ENCODE measurements at places on chromosomes 5 and 9.

GRCh38 chr5:40976836-40977235 lies 67.5 kb downstream of the C7 start:
- no peak for DNase-seq

DNA sequence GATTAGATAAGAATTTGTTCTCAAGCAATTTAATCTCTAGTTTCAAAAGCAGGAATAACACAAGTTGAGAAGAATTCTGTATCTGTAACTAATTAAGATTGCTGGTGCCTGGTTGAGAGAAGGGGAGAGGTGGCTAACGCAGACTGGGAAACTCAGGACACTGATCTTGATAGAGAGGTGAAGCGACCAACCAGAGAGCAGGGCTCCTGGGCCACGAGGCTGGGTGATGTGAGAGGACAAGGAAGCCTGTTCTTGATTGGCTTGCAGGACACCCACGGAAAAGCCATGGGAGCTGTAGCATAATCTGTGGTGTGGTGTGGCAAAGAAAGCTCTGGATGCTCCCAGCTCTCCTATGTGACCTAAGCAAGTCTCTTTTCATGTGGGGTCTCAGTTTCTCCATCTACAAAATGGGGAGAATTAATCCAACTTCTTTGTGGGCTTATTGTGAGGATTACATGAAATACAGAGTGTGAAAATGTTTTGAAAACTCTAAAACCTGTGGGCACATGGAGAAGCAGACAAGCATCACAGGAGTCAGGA lies 594.1 kb upstream of the BRINP1 start:
- no peak for DNase-seq

DNA sequence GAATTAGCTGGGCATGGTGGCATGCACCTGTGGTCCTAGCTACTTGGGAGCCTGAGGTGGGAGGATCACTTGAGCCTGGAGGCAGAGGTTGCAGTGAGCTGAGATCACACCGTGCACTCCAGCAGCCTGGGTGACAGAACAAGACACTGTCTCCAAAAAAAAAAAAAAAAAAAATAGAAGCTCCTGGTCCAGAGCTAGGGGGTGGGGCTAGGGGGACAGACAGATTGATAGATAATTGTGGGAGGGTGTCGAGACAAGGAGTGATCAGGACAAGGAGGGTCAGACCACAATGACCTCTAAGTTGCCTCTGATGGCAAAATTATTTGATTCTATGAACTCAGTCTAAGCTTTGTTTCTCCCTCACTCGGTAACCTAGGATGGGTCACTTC lies 6.6 kb upstream of the PHF19 start:
- no peak for DNase-seq

GRCh38 chr5:160787240-160787639 lies 64.8 kb downstream of the ATP10B start:
- no peak for DNase-seq

DNA sequence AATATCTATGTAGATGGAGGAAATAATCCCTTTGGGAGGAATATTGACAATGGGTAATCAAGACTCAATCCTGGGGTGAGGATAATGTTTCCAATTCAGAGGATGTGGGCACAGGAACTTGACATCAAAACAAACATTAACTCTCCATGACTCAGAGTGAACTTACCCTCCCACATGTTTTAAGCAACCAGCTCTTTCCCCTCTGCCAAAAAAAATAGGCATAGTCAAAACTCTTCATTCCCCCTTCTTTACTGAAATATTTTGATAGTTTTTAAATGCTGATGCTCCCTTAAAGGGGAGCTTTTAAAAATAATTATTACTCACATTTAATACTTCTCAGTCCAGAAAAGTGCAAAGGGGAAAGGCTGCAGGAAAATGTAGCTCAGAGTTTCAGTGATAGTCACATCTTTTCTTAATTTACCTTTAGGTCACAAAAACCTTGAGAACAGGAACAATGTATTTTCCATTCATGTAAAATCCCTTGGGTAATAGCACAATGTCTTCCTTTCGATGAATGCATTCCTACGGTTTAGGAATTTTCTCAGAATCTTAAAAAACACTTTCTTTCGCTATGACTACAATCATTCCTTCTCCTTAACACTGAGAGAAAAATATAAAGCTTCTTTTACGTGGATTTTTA lies 298.4 kb upstream of the GRAMD2B start:
- DNase-seq = no peak

- no peak for DNase-seq
Observed at GRCh38 chr5:154162539-154163151, 27.9 kb upstream of the GALNT10 start.

DNA sequence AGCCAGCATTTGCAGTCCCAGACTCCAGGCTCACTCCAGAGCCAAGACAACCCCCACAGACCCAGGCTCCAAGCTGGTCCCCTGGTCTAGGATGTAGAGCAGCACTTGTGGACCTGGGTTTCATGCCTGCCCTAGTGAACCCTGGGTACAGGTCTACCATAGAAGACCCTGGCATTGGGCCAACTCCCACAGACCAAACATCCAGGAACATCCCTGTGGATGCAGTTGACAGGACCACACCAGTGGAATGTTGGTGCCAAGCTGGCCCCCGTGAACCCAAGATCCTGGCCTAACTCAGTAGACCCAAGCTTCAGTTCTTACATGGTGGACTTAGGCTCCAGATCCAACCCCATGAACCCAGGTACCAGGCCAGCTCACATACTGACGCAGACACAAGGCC lies 250.6 kb downstream of the KDM4C start:
- no peak for DNase-seq

DNA sequence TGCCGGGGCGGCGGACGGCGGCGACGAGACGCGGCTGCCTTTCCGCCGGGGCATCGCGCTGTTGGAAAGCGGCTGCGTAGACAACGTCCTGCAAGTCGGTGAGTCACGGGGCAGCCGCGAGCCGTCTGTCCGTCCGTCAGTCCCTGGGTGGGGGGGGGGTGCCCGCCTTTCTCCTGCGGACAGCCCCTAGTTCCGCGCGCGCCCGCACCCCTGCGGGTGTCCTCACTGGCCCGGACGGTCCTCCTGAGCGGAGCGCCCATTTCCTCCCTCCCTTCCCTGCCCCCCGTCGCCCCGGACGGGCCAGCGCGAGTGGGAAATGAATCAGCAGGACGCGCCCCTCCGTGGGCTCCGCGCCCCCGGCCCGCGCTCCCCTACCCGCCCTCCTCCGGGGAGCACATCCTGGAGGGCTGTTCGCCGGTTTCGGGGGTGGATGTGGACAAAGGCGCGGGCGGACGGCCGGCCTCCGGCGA lies 828 bp downstream of the ZSWIM6 start:
- DNase-seq = no peak

DNA sequence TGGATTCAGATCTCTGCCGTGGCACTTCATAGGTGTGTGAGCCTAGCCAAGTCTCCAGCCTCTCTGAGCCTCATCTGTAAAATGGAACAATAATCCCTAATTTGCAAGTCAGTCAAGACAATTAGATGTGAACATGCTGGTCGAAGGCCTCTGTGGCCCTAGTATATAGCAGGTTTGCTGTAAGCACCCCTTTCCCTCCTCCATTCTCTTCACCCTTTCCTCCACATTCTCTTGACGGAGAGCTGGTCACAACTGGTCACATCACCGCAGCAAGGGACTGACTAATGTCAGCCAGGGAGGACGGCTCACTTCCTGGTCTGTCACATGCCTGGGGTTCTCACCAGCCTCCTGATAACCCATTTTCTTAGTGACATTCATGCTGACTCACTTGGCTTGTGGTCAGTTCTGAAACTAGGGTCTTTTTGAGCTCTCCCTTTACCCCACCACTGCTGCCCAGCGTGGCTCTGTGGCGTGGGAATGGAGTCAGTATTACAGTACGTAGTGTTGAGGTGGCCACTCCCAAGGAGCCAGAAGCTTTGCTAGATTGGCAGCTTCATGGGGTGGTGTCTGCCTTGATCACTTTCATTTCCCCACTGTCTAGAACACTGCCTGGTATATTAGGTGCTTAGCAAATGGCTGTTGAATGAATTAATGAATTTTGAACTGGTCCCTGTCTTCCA lies 47.8 kb downstream of the ERGIC1 start:
- DNase-seq = no peak

GRCh38 chr9:96646081-96646991 lies 8.8 kb downstream of the PRXL2C start:
- no peak for DNase-seq

GRCh38 chr5:79120221-79120620 lies 8.6 kb downstream of the BHMT start:
- DNase-seq = no peak

DNA sequence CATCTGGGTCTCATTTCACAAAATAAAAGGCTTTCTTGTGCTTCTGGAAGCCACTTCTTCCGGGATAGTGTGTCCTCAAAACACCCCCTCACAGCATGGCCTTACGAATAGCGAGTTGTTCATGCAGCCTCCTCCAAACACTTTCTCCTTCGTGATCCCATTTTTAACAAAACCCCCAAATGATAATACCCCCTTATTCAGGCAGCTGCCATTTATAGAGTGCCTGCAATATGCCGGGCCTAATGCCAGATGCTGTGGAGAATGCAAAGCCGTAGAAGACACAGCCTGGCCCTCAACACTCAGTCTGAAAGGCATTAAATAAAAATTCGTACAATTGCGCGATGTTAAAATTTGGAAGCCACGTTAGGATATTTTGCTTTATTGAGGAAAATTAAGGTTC lies 66.4 kb upstream of the SLC44A1 start:
- no peak for DNase-seq

GRCh38 chr9:121038804-121039203 lies 11.3 kb downstream of the C5 start:
- no peak for DNase-seq

- no peak for DNase-seq
Observed at GRCh38 chr5:10420932-10421331, 20.7 kb upstream of the ROPN1L start.

GRCh38 chr5:96565582-96566265 lies 96.5 kb upstream of the CAST start:
- no peak for DNase-seq

- no peak for DNase-seq
Observed at GRCh38 chr5:14330729-14331385, 187.7 kb downstream of the TRIO start.

DNA sequence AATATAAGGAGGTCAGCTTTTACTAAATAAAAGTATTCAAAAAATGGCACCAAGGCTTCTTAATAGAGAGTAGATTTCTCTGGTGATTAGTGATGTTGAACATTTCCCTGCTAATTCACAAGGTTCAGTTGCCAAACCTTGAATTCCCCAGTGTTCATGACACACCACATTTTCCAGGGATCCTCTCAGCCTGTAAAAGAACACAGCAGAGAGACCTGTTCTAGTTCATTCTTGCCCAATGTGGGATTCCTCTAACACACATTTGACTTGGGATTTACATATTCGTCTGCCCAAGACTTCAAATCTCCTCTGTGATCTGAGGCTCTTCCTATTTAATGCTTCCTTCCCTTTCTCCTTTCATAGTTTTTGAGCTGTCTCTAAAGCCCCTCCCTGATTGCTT lies 273.2 kb upstream of the CDH9 start:
- no peak for DNase-seq

GRCh38 chr9:115234094-115234493 lies 116.1 kb upstream of the TNC start:
- DNase-seq = no peak

DNA sequence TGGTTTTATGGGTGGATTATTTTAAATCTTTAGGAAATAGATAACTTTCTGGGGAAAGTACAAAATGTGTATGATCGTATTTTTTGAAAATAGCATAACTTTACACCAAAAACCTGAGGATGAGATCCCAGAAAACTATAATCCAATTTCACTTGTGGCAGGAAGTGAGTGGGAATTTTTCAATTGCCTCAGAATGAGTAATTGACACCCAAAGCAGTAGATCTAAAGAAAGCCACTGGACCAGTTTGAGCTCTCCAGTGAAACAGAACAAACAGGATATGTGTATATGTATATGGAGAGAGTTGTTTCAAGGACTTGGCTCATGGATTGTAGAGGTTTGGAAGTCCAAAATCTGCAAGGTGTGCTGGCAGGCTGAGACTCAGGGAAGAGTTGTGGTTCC lies 109.2 kb upstream of the SHB start:
- no peak for DNase-seq

GRCh38 chr9:108978205-108978604 lies 35.1 kb downstream of the CTNNAL1 start:
- DNase-seq = no peak

GRCh38 chr5:114726131-114726530 lies 364.3 kb downstream of the KCNN2 start:
- no peak for DNase-seq

DNA sequence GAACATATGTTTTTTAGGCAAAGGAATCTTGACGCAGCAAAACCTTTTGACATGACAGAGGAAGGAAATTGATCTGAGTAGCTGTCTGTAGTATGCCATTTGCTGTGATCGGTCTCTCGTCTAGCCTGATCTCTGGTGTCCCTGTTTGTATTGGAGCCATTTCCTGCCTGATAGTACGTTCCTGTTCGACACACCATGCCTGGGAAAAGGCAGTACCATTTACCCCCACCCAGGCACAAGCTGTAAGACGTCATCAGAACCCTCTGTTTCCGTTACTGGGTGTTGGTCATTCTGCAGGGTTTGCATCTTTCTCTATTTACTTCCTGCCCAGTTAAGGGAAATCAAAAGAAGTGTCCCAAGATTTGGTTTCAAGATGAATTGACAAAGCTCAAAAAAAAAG lies 129.7 kb downstream of the CEMIP2 start:
- DNase-seq = no peak

- no peak for DNase-seq
Observed at GRCh38 chr9:83698976-83699585, 8.7 kb downstream of the UBQLN1 start.

GRCh38 chr9:86601697-86602096 lies 247.5 kb upstream of the TUT7 start:
- no peak for DNase-seq

GRCh38 chr9:86644675-86645034 lies 290.4 kb upstream of the TUT7 start:
- DNase-seq = no peak

DNA sequence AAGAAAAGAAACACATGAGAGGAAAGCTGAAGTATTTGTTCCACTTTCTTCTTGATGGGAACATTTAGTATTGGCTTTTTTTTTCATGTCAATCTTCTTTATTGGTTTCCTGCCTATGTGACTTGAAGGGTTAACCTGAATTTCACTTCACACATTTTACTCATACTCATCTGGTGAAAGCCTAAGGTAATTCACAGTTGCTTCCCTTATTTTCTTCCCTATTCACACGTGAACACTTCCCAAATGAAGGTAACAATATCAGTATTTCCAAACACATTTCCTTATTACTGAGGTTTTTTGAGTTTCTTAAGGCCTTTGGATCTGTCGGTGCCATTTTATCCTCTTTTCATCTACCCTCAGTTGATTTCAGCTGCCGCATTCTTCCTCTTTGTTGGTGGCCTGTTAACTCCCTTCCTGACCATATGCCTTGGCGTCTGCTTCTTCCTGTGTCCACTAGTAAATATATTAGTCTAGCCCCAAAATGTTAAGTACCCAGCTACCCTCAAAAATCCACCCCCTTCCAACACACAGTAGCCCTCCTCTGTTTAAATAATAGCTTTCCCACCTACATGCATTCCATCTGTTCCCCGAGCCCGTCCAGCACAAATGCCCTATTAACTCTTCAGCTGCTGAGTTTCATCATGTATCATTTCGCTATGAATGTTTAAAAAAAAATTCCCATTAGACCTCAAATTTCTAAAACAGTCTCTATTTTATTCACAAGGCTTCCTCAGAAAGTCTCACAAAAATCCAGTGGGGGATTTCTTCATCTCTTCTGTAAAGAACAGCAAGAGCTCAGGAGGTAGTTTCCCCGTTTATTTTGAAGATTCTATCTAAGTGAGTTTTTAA lies 97.3 kb downstream of the USP20 start:
- no peak for DNase-seq

- DNase-seq = no peak
Observed at GRCh38 chr5:112306956-112307355, 112.1 kb downstream of the EPB41L4A start.

- no peak for DNase-seq
Observed at GRCh38 chr9:116494815-116495634, 192.1 kb upstream of the TRIM32 start.
